ENCODE measurements at places on chromosomes 3 and 15. TPM values are rescaled to one million over a fixed set of nuclear protein-coding genes. Genes with fewer than 3 reads are reported as not detected.

The COX5A gene
- total RNA-seq = 133 TPM

The PLCL2 gene
- total RNA-seq = not detected

The IGSF11 gene
- 0.39 TPM for total RNA-seq

The PIERCE2 gene
- total RNA-seq = 9.9 TPM
